ENCODE measurements at places on chromosomes 16 and 17.

GRCh38 chr17:40021451-40021971, 6.3 kb downstream of the CSF3 start:
- no peak for DNase-seq

GRCh38 chr16:11377154-11377553, 31.9 kb downstream of the RMI2 start:
- peak; percentile 62 for DNase-seq

DNA sequence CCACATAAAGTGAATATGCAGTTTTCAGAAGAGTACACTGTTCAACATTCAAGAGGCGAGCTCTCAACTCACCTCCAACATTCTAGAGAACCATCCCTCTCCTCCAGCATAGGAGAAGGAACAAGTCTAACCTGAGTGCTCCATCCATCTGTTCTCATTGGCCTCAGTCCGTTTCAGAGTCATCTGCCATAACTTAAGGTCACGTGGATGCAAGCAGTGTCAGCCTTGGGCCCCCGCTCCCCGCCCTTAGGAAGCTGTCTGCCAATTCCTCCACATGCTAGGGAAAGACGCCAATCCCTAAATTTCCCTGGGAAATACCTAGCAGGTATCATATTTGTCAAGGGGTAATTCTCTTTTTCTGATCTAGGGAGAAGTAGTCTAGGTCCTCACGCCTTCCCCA, 21.4 kb downstream of the MARVELD3 start:
- no peak for DNase-seq

DNA sequence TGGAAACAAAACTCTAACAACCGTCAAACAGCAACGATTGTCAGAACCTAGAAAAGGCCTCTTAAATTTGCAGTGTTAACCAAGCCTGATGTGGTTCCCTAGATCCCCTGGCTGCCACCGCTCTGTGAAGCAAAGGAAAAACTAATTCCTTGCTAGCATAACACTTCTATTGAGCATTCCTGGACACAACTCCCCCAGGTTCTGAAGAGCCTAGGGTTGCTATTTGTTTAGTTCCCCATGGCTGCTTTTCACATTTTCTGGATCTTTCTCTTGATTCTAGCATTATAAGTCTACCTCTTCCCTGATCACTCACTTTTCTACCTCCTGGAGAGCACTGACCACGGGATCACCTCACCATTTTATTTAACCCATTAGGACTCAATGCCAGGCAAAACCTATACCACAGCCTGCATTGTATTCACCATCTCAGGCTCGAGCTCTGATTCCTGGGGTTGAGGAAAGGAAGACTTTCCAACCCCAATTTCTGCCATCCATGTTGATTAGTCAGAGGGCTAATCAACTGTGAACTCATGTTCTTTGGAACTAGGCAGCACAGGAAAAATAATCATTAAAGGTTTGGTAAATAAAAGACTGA, 692 bp upstream of the KCNJ16 start:
- DNase-seq, result no peak

- no peak for DNase-seq
Observed at GRCh38 chr16:65510850-65511249, 389.0 kb upstream of the CDH11 start.

All from inflammatory macrophage treated with lipopolysaccharide for 4 hours (primary cell).